Amniotic epithelial cell (primary cell): ENCODE measurements at places on chromosomes 6 and 20.
A peak's percentile ranks its signal among the peaks of the same experiment; 100 is the strongest.

GRCh38 chr6:44535446-44535845 is 147.9 kb downstream of the CDC5L start:
- DNase-seq: no peak

DNA sequence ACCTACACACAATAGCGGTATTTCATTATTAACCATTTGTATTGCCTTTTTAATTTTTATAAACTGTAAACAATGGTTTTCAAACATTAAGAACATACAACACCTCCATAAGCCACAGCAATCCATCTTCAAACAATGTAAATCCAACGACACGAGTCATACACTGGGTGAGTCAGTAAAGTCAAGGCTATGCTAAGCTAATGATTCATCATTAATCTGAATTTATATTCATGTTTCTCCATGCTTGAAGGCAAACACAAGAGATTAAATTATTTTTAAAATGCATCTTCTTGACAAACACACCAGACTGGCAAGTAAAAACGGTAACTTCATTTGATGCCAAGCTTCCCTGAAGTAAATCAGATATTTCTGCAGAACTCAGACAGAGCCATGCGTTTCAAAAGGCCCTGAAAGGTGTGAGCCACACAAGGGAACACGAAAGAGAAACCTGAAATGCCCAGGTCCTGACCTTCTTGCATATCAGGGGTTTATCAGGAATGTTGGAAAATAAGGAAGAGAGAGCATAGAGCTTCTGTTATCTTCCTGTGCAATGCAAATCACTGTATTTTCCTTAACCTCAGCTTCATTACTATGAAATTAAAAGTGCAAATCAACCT is 162.5 kb downstream of the ALDH8A1 start:
- DNase-seq: peak; percentile 83

DNA sequence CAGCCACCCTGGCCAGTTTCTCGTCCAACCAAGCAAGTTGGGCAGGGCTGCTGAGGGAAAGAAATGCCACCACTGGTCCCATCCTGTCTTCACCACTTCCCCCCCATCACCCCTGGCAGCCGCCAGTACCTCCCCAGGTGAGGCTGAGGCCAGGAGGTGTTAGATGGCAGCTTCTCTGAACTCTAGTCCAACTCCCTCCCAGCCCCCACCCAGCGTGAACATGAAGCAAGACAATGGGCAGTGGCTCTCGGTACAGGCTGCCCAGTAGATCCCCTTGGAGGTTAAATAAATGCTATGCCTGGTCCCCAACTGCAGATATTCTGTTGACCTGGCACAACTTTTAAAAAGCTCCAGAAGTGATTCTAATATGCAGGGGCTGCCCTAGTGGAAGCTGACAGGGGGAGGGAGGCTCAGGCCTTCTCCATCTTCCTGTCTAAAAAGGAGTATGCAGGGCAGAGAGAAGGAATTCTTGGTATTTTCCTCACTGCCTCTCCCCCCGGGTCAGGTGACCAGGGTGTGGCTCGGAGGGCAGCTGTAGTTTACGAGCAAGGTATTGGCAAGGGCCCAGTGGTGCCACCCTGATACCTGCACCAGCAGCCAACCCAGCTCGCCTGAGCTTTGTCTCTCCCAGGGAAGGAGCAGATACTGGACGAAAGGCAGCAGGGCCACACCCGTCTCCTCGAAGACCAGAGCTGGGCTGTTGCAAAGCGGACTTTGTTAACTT is 25.7 kb downstream of the KCNK5 start:
- DNase-seq: no peak

DNA sequence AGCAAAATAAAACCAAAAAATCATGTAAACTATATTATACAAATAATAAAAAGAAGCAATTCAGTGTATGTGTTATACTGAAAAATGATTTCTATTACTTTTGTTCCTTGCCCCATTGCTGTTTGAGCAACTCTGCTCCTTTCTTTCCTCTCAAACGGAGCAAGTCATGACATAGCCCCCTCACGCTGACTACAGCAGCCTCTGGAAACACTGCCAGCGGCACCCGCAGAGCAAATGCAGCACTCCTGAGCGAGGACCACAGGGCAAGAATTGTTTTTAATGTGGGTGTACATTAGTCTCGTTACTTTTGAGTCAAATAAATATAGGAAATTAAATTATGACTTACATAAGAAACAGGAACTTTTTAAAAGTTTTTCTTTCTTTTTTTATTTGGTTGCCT is 350.1 kb upstream of the HSF2 start:
- DNase-seq: no peak

DNA sequence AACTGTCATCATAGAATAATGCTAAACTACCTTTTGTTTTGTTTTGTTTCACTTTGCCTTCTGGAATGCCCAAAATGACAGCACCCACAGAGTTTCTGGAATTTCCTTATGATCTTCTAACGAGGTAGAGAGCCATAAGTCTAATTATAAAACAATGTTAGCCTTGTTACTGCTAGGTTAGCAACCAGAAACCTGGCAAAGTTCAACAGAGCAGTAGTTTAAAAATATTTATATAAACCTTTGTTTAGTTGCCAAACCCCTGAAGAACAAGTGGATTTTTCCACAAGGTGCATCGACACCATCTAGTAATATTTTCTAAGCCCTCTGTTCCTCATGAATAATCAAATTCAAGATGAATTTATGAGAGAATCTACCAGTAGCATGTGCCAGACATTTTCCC is 27.6 kb upstream of the IPCEF1 start:
- no peak for DNase-seq
